ENCODE measurements at places on chromosomes 1 and 21.

DNA sequence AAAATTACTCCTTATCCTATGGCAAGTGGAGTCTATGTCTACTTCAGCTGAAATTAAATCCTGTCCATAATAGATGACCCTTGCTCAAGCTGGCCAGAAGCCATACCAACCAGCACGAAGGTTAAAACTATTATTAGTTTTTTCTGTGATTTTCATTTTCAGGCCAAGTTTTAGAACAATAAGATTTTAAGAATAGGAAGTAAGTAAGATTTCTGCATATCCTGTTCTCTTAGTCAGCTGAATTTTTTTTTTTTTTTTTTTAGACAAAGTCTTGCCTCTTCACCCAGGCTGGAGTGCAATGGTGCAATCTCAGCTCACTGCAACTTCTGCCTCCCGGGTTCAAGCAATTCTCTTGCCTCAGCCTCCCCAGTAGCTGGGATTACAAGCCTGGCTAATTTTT is 6.1 kb upstream of the RBP7 start:
- DNase-seq: no peak

DNA sequence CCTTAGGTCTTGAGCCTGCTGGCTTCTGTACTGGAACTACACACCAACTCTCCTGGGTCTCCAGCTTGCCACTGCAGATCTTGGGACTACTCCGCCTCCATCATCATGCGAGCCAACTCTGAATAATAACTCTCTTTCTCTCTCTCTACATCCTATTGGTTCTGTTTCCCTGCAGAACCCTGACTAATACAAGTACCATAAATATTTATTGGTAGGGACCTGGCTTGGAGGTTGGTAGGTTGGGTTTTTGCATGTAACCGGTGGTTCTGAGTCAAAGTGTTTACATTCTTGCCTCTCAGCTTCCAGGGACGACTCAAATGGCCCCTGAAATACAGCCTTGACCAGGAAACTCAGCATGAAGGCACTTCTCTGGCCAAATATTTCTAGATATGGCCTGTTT is 110.4 kb downstream of the KCND3 start:
- no peak for DNase-seq

GRCh38 chr1:51878308-51878615 is 265 bp downstream of the NRDC start:
- no peak for DNase-seq

- DNase-seq: no peak
Measured at GRCh38 chr1:23101887-23102286, 66.8 kb downstream of the LUZP1 start.

- no peak for DNase-seq
Measured at GRCh38 chr1:97904534-97904933, 16.3 kb downstream of the DPYD start.

- no peak for DNase-seq
Measured at GRCh38 chr1:177650947-177651346, 318.9 kb downstream of the SEC16B start.

DNA sequence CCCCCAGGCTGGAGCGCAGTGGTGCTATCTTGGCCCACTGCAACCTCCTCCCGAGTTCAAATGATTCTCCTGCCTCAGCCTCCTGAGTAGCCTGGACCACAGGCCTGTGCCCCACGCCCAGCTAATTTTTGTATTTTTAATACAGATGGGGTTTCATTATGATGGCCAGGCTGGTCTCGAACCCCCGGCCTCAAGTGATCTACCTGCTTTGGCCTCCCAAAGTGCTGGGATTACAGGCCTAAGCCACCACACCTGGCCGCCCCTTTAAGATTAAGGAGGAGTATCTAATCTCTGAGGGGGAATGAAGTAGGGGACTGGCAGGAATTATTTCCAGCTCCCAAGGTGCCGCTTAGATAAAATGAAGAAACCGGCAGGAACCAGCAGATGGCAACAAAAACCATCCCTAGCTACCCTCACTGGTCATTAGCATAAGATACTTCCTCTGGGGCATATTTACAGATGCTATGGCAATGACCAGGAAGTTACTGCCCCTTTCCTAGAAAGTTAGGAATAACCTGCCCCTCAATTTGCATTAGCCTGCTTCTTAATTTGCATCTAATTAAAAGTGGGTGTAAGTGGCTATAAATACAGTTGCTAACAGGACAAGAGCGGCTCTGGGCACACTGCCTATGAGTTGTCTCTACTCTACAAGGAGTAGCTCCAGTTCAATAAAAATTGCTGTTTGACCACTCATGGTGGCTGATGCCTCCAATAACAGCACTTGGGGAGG is 7.1 kb upstream of the NSUN4 start:
- peak; percentile 38 for DNase-seq

GRCh38 chr1:209761011-209761635 is 5.3 kb downstream of the TRAF3IP3 start:
- DNase-seq: no peak

- no peak for DNase-seq
Measured at GRCh38 chr1:23644555-23644866, 47.1 kb upstream of the RPL11 start.

GRCh38 chr1:149846042-149846441 is 53.3 kb upstream of the BOLA1 start:
- no peak for DNase-seq

- no peak for DNase-seq
Measured at GRCh38 chr21:39660191-39660980, 47.6 kb downstream of the B3GALT5 start.

- DNase-seq: peak; percentile 84
Measured at GRCh38 chr1:156356875-156357534, 12.0 kb upstream of the RHBG start.
